ENCODE measurements at places on chromosomes 4 and X.

DNA sequence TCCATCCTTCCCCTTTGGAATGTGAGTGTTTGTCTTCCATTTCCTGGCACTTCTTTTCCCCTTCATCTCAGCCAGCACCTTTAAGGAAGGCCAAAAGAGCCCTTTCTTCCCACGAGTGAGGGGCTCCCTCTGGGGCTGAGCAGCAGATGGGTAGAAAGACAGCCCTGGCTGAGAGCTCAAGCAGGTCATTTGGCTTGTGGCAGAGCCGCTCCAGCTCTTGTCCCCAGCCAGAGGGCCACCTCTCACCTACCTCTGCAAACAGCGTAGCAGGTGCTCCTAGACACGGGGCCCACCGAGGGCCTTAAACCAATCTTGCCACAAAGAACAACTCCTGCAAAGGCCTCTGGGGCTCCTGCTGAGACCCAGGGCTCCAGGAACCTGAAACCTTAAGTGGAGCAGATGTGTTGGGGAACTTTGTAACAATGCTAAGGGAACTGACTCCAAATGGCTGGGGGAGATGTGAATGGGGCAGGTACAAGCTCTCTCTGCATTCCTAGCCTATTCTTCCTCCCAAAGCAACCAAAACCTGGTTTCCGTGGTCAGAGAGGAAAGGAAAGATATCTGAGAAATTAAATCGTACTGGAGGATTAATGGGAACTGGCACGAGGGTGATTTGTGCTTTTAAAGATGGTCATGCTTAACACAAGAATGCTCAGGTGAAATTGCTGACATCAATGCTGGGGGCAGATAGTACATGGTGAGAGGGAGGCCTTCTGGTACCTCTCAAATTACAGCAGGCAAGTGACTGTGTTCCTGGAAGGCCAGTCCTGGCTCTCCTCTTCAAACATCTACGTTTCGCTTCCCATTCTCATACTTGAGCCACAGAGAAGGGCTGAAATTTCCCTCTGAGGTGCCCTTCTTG, 27.0 kb downstream of the TFDP3 start:
- no peak for DNase-seq

- DNase-seq = no peak
Observed at GRCh38 chr4:39025552-39026085, 6.6 kb downstream of the TMEM156 start.

GRCh38 chr4:101279377-101279871, 67.9 kb downstream of the PPP3CA start:
- DNase-seq = no peak

DNA sequence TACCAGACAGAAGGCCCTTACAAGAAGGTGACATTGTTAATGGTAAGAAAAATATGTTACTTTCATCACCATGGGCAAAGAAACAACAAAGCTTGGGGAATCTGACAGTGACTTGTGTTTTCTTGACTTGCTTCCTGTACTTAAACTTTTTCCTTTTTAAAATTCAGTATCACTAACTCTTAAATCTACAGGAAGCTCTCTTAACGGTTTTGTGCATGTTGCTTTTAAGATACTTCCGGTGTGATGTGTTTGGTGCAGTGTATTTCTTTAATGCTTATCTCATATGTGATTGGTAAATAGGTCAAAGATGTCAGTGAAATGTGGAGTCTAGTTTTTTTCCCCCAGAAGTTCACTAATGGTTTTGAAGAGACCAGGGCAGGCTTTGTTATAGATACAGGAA, 45.2 kb downstream of the ADH5 start:
- no peak for DNase-seq

GRCh38 chrX:13305108-13305507, 14.7 kb downstream of the ATXN3L start:
- no peak for DNase-seq

GRCh38 chrX:98548519-98548918, 1664.8 kb downstream of the RPA4 start:
- no peak for DNase-seq

Measured in NCI-H510A (cell line).